Thyroid gland (tissue), 4 donors: ENCODE measurements at places on chromosomes 5 and 9. TPM values are rescaled to one million over a fixed set of nuclear protein-coding genes. Genes with fewer than 3 reads are reported as not detected.

Gene TRPM6
- 0.54 TPM for total RNA-seq

Gene SCGB3A2
- not detected for total RNA-seq

Gene PCDHB4
- total RNA-seq = 8.7 TPM

Gene ADAMTS6
- 3.3 TPM for total RNA-seq

Gene GAS1
- total RNA-seq = 88.6 TPM

Gene CCDC180
- total RNA-seq = 33.0 TPM

Gene PCDHA4
- 0.75 TPM for total RNA-seq

Gene PCDHB15
- 6.8 TPM for total RNA-seq

Gene SPINK4
- not detected for total RNA-seq

Gene HRH2
- total RNA-seq = 0.78 TPM

Gene PCSK1
- total RNA-seq = 9.6 TPM

Gene SMIM33
- total RNA-seq = not detected

Gene ALDOB
- total RNA-seq = not detected

Gene WNK2
- 0.94 TPM for total RNA-seq

Gene OTP
- not detected for total RNA-seq

Gene PITX1
- total RNA-seq = not detected

Gene C5orf58
- total RNA-seq = not detected
